ENCODE measurements at places on chromosomes 16 and 17.

- no peak for DNase-seq
These were observed 14.7 kb downstream of the PHKB start for GRCh38 chr16:47475786-47476185.

- no peak for DNase-seq
These were observed 150.6 kb downstream of the MSI2 start for GRCh38 chr17:57406981-57407286.

- DNase-seq: no peak
These were observed 5.9 kb upstream of the SLC13A2 start for GRCh38 chr17:28467456-28468025.

DNA sequence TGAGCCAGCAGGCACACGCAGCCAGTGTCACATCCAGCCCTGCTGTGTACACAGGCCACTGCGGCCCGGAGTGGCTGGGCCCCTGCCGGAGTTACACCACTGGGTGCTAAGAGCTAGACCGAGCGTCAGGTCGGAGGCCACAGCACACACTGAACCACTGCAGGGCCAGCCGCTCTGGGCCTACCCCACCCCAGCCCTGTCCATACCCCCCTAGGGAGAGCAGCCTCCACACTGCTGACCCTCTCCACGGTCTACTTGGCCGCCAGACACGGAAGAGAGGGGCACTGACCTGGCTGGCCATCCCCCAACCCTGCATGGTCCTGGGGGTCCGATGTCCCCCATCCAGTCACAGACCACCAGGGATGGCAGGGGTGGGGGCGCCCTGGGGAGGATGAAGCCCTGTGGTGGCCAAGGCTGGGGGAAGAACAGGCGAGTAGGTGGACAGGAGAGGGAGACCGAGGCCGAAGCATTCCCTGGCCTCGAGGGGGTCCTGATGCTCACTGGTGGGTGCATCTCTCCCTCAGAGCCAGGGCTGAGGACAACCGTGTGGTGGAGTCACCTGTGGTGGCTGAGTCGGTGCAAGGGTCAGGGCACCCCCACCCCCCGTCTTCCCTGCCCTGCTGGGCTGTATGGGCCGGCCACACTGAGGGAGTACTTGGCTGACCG, 34.9 kb upstream of the ZC3H18 start:
- DNase-seq: no peak

DNA sequence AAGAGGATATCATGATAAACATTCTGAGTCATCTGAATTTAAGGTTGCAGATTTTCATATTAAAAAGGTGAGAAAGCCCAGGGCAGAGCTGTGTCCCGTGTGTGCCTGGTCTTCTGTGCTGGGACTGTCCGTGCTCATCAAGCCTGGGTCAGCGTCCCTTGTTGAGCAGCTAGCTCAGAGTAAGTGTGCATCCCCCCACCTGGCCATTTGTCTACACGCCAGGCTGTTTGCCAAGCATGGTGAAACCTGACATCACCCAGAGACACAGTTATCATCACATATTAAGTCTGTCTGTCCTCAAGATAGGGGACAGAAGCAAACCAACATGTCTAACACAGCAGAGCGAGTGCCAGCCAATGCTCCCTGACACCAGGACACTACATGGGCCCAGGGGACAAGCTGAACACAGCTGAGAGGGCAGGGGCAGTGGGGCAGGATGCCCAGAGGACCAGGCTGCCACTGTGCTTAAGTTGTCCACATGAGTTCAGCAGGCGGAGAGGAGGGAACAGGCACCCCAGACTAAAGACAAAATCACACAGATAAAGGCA, 57.9 kb upstream of the CNEP1R1 start:
- DNase-seq: no peak
